ENCODE measurements at places on chromosomes 16 and 17.
A peak's percentile ranks its signal among the peaks of the same experiment; 100 is the strongest.

- no peak for DNase-seq
Measured at GRCh38 chr16:15594711-15595320, 48.1 kb downstream of the MARF1 start.

GRCh38 chr17:17555906-17556305 is 35.6 kb downstream of the PEMT start:
- no peak for DNase-seq

DNA sequence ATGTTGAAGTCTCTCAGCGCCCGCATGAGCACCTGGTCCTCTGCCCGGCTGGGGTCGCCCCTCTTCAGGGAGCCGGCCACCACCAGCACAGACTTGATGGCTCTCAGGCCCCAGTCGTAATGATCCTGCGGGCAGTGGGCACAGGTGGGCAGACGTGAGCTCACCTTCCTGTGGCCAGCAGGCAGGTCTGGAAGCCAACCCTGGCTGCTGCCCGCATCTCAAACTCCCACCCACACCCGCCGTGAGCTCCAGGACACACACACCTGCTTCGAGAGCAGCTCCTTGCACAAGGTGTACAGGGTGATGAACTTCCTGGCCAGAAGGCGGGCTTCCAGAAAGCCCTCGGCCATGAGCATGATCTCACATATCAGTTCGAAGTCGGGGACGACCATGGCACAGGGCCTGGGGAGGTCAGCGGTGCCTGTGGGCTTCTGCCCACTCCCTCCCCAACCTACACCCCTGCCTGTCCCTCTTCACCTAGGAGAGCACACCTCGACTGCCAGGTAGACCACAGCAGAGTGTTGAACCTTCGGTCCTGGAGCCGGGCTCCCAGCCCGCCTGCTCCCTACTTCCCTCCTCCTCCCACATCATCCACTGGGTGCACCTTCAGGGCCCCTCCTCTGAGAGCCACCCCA is 82.4 kb downstream of the DNAH17 start:
- no peak for DNase-seq

DNA sequence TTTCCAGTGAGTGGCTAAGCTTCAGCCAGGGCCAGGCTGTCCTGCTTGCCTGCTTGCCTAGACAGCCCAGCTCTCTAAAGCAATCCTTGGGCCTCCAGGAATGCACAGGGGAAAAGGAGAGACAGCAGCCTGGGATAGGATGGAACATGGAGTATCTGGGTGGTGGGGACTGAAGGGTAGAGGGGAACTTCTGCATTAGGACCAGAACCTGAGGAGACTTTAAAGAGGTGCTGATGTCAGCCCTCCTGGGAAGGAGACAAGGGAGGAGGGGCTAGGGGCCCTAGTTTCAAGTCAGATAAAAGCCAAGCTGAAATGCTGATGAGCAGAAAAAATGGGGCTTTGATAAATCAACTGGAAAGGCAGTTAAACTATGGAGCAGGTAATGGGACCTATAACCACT is 1.8 kb downstream of the HOXB7 start:
- peak; percentile 55 for DNase-seq

- no peak for DNase-seq
Measured at GRCh38 chr17:64424324-64424849, 24.5 kb upstream of the MILR1 start.

GRCh38 chr16:30903002-30903401 is 6.6 kb downstream of the CTF1 start:
- no peak for DNase-seq
